ENCODE measurements at places on chromosomes 7 and 10.
A peak's percentile ranks its signal among the peaks of the same experiment; 100 is the strongest.

DNA sequence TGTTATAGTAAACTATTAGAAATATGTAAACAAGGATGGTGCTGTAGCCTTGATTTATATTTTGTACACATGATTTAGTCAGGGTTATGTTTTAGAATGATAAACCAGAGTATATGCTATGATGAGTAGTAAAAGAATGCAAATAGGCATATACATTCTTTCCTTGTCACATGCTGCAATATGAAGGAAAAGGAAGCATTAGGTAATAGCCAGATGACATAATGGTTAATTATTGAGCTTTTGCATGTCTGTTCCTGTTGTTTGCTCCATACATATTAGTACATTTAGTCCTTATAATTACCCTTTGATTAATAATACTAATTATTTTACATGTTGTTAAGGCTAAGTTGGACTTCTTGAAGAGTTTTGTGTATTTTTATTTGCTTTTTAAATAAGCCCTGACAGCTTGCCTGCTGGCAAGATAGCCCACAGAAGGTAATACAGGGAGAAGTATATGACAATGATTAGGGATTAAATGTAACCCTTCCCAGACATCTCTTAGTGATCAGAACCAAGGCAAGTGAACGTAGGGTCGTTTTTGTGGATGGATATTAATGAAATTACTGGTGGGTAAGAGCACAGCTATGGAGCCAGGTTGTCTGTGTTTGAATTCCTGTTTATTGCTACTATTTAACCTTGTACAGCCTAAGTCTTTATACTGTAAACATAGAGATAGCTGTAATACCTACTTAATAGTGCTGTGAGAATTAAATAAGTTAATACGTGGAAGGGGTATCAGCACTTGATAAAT is 68.4 kb downstream of the PHTF2 start:
- peak; percentile 87 for DNase-seq

- no peak for DNase-seq
Observed at GRCh38 chr7:34844936-34845665, 187.1 kb downstream of the NPSR1 start.

DNA sequence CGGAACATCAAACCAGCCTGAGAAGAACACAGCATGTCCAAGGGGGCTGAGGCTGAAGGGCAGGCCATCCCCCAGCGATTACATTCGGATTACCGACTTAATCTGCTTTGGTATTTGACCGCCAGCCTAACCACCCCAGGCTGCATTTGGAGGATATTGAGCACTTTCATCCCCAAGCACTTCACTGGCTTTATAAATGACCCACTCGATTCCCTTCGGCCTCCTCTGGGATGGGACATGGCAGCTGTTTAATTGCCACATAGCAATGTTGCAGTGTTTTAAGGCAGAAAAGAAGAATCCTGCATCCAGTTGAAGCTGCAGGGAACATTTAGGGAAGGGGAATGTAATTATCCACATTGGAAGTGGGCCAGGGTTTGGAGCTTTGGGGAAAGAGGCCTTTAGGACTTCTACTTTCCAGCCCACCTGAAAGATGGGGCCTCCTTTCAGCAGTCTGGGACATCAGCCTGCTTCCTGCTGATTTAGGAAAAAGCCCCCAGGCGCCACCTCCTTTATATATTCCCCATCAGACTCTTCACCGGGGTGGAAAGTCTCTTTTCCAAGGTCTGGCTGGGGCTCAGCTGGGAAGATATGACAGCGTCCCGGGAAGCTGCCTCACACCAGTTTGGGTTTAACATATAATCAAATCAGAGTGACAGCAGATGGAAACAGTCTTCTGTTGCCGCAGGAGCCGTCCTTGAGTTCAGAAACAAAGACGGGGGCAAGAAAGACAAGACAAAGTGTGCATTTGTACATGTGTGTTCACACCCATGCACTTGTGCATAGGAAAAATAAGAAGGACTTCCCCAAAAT is 9.2 kb downstream of the DPCD start:
- no peak for DNase-seq

DNA sequence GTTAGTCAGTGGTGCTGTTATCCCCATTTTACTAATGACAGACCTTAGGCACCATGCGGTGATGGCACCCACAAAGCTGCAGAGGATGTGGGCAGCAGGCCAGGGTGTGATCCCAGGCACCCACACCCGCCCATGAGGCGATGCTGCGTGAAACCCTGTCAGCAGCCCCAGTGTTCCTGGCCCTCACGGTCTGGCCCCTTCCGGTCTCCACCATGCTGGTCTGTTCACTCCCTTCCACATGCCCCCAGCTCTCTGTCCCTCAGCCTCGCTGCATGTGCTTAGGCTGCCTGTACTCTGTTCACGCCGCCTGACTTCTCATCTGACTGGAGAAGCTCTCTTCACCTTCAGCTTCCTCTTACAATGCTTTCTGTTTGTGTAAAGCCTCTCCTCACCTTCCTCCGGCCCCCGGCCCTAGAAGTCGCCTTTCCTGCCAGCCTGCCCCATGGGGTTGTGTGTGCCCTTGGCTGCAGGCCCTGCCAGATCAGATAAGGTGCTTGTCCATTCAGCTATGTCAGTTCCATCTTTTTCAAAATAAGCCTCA is 17.6 kb upstream of the ORAI2 start:
- DNase-seq, result no peak

DNA sequence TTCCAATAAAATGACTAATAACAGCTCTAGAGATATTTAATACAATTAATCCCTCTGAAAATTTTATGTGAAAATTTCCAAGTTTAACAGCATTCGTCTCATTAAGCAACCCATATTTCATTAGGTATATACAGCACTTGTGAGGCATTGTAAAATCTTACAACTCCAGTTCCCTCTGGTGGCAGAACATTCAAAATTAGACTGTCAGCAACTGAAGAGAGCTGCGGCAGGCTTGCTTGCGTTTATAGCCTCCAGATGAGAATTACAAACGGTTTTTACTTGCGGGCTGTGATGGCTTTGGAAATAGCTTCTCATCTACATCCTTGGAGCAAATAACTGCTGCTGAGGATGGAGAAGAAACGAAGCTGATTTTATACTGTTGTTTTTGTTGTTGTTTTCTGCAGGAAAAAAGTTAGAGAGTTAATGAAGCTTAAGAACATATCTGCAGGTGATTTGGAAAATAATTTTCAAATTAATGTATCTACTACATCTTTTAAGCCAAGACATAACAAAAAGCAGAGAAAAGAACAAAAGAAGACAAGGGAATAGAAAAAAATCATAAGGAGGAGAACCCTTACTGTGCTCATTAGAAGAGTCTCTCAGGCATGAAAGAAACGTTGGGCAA is 171.3 kb downstream of the MAGI2 start:
- DNase-seq, result peak; percentile 75

DNA sequence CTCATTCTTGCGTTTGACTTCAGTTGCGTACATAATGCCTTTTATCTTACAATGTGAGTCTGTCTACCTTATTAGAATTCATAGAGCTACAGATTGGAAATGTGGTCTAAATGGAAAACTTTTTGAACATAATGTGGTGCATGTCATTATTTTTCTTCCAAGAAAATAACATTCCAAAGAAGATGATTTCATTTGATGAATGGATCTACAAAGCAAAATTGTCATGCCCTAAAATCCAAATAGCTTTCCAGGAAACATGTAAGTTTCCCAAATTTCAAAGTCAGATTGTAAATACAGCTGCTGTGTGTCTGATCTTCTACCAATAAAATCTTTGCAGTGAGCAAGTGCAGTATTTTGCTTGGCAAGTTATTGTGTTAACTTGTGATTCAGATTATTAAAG is 101.8 kb upstream of the FZD8 start:
- no peak for DNase-seq

- DNase-seq, result no peak
Observed at GRCh38 chr7:2882111-2882510, 38.0 kb upstream of the GNA12 start.
